NCI-H2107 (cell line): ENCODE measurements at places on chromosomes 13 and 19.

- DNase-seq, result no peak
These were observed 54.1 kb downstream of the ABCC4 start for GRCh38 chr13:95247171-95247570.

- no peak for DNase-seq
These were observed 199.6 kb upstream of the IRS2 start for GRCh38 chr13:109985871-109986450.

GRCh38 chr19:33797802-33798671 is 1.4 kb downstream of the KCTD15 start:
- no peak for DNase-seq

DNA sequence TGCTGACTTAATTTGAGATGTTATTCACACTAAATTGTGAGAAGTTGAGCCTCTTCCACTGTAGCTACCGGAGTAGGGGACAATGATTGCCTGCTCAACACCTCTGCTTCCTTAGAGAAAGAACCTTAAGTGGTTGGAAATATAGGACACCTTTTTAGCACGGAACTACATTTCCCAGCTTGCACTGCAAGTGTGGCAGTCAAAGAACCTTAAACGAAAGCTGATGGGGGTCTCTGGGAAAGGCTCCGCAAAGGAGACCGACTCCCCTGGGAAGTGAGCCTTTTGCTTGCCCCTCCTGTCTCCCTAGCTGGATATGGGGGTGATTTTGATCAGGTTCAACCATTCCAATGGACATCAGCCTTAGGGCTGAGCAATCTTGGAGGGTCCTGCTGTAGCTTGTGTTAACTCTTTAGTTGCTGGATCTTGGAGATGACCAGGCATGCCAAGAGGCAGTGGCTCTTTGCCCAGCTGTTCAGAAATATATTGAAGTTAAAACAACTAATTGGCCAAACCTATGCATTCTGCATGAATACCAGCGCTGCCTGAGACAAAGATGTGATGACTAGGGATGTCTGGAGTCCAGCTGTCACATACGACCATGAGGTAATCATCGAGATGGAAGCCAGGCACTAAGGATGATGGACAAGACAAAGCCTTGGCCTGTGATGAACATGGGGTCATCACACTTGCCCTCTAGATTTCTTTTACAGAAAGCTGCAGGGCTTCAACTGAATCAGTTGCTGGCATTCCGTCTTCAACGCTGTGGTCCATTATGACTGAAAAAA is 286.5 kb downstream of the FOXO1 start:
- no peak for DNase-seq

GRCh38 chr19:29562299-29563297 is 36.8 kb downstream of the VSTM2B start:
- no peak for DNase-seq
